ENCODE measurements at places on chromosomes 13 and 19.

GRCh38 chr19:23972161-23972560 lies 57.5 kb downstream of the ZNF726 start:
- no peak for DNase-seq

DNA sequence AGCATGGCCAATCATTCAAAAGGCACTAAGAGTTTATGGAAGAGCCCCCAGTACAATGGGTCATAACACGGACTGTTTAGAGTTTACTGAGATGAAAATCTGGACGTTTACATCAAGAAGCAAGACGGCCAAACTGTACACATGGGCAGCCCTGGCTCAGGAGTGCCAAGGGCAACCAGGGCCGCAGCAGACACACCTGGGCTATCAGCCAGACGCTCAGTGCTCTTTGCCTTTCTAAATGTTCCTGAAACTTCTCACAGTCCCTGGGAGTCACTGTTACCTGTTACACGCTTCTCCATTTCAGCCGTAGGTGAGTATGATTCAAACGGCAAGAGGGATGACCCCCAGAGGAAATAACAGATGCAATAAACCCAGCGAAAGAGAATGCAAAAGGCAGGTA lies 64.5 kb downstream of the ABCC4 start:
- DNase-seq, result no peak

- DNase-seq, result no peak
Observed at GRCh38 chr13:36848199-36848982, 29.4 kb downstream of the RFXAP start.

GRCh38 chr13:97289514-97290298 lies 67.6 kb downstream of the MBNL2 start:
- no peak for DNase-seq

GRCh38 chr13:45695198-45695730 lies 6.9 kb upstream of the CBY2 start:
- no peak for DNase-seq

DNA sequence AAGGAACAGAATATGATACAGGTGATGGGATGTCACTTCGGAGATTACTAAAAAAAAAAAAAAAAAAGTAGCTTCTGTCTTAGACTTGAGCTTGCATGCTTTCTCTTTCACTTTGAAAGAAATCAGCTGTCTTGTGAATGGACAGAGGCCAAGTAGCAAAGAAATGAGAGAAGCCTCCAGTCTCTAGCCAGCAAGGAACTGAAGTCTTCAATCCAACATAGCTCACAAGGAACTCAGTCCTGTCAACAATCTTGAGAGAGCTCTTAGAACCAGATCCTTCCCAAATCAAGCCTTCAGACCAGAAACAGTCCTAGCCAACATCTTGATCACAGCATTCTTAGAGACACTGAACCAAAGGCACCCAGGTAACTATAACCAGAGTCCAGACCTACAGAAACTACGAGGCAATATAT lies 7.7 kb downstream of the N4BP2L2 start:
- DNase-seq, result no peak

DNA sequence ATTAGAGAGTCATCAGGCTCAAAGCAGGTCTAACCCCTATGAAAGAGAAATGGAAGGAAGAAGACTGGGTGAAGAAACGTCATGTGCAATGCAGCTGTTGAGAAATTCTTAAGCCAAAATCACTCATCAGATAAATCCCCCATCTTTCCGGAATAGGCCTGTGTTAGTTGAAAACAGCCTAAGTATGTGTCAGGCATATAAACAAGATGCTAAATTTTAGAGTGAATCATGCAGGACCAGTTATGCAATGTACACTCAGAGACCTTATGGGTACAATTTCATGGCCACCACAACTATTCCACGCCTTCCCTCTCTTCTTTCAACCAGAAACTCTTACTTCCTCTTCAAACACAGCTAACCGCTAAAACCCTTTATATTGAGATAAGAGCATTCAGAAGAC lies 717.7 kb upstream of the ATXN8OS start:
- DNase-seq, result no peak

DNA sequence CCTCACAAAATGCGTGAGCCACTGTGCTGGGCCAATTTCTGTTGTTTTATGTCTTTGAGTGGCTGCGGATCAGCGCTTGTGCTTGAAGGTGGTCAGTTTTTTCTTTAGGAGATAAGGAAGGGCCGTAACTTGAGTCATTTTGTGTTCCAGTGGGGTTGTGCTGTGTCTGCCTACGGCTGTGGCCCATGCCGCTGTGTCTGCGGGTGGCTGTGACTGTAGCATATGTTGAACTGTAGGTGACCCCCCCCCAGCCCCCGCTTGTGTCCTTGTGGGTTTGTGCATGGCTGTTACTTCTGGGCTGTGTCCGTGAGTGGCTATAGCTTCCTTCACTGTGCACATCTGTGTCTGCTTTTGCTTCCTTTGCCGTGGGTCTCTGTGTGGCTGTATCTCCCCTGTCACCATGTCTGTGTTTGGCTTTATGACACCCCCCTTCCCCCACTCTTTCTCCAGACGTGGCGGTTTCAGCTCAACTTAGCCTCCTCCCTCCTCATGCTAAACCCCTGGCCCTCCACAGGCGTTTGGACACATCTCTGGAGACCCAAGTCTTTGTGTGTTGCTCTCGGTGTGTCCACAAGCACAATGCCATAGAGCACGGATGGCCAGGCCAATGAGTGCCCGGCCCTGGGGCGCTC lies 675 bp downstream of the PPP1R14A start:
- DNase-seq, result no peak

- DNase-seq, result peak; percentile 35
Observed at GRCh38 chr13:109307027-109307426, 479.4 kb downstream of the IRS2 start.

- no peak for DNase-seq
Observed at GRCh38 chr13:27170221-27170515, 1.4 kb downstream of the USP12 start.

DNA sequence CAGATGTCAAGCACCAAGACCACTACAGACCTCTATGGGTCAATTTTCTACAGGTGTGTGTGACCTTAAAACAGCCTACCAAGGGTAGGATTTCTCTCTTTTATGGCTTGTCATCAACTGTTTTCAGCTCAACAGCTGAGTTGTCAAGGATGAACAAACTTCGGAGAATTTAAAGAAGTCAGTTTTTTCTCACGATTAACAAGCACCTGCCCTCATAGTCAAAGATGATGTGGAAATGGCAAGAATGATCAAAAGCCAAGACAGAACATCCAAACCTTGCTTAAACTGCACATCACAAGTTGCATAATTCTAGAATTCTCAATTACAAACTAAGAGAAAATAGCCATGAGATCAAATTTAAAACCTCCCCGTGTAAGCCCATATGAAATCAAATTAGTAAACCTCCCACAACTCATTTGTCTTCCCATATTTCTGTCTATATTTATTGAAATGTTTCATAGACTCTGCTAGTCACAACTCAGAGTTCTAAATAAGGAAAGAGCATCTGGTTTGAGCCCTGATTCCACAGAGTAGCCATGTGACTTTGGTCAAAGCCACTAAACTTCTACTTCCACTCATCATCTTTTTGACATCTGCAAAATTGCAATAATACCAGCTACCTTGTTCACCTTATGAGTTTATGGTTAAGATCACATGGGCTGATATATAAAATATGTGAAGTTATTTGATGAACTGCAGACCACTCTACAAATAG lies 521.5 kb upstream of the HTR2A start:
- no peak for DNase-seq

DNA sequence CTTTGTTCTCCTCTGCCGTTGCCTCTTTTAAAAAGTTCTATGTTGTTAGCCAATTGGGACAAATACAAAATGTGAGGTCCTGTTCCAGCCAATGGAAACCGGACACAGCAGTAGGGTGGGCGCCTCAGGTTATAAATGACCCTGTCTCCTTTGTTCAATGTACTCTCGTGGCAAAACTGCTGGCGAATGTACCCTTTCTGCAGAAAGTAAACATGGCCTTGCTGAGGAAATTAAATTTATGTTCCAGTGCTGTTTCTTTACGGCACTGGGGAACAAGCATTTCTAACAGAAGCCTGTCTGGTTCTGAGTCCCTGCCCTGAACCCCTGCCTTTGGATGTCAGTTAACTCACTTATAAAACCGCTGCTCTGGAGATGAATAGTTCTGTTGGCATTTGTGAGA lies 140.7 kb downstream of the PCCA start:
- DNase-seq, result no peak

DNA sequence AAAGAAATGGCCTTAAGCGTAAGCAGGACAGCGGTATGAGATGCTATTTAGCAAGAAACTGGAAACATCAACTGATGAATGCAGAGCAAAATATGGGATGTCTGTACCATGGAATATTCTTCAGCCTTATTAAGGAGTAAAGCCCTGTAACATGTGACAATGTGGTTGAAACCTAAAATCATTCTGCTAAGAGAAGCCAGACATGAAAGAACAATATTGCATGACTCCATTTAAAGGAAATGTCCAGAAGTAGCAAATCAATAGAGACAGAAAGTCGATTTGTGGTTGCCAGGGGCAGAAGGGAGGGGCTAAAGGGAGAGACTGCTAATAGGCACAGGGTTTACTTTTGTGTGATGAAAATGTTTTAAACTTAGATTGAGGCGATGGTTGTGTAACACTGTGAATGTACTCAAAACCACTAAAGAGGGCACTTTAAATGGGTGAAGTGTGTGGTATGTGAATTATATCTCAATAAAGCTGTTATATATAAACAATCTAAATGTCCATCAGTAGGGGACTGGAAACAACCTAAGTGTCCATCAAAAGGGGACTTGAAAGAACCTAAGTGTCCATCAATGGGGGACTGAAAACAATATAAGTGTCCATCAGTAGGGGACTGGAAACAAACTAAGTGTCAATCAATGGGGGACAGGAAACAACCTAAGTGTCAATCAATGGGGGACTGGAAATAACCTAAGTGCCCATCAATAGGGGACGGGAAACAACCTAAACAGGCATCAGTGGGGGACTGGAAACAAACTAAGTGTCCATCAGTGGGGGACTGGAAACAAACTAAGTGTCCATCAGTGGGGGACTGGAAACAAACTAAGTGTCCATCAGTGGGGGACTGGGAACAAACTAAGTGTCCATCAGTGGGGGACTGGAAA lies 45.4 kb downstream of the CCL25 start:
- DNase-seq, result no peak

- no peak for DNase-seq
Observed at GRCh38 chr13:51267622-51268021, 45.4 kb downstream of the FAM124A start.

GRCh38 chr13:96181911-96182310 lies 92.0 kb downstream of the HS6ST3 start:
- DNase-seq, result no peak

GRCh38 chr13:113400621-113401451 lies 36.9 kb upstream of the GRTP1 start:
- peak; percentile 84 for DNase-seq

DNA sequence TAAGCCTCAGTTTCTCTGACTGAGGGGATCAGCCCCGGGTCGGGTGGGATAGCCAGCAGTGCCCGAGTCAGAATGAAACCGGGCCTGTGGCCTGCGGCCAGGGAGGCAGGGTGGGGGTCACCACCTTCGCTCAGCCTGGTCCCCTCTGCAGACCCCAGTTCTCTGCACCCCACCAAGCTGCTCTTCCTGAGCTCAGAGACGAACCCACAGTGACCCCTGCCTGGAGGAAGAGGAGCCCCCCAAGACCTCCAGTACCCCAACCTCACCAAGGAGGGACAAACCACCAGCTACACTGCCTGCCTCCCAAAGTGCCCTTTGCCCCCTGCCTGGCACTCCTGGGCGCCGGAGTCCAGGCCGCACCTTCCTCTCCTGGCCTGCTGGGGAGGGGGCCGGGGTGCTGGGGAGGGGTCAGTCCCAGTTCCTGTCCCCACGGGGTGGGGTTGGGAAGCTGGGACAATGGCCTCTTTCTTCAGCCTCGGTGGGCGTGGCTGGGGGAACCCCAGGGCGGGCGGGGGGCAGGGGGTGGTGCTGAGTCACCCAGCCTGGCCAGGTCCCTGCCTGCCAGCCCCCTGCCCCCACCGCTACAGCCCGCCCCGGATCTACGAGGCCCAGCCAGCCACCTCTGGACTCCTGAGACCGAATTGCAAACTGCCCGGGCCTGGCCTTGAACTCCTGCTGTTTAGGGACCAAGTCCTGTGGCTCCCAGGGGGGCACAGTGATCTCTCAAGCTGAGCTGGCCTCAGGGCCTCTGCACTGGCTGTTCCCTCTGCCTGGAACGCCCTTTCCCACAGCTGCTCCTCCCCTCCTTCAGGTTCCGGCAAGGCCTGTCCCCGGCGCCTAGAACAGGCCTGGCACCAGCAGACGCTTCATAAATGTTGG lies 14.3 kb downstream of the ZBTB7A start:
- no peak for DNase-seq

DNA sequence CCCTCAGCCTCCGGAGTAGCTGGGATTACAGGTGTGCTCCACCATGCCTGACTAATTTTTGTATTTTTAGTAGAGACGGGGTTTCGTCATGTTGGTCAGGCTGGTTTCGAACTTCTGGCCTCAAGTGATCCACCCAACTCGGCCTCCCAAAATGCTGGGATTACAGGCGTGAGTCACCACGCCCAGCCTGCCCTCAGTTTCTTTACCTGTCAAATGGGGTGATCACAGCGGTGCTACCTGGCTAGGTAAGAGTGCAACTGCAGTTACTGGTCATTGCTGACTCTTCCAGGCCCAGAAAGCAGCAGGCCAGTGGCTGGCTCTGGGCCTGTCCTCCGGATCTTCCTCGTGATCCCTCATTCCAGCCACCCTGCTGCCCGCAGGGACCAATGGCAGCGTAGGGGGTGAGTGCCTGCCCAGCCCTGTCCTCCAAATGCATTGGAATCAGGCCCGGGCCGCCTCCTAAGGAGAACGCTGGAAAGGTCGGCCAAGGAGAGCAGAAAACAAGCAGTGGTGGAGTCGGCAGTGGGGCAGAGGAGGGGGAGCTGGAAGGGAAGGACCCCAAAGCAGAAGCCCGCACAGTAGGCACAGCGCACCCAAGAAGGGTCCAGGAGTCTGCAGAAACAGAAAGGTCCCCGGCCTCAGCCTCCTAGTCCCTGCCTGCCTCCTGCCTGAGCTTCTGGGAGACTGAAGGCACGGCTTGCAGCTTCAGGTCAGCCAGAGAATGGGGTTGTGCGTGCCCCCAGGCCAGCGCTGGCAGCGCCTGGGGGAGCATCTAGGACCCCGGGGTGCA lies 1.8 kb upstream of the SLC27A1 start:
- DNase-seq, result no peak

DNA sequence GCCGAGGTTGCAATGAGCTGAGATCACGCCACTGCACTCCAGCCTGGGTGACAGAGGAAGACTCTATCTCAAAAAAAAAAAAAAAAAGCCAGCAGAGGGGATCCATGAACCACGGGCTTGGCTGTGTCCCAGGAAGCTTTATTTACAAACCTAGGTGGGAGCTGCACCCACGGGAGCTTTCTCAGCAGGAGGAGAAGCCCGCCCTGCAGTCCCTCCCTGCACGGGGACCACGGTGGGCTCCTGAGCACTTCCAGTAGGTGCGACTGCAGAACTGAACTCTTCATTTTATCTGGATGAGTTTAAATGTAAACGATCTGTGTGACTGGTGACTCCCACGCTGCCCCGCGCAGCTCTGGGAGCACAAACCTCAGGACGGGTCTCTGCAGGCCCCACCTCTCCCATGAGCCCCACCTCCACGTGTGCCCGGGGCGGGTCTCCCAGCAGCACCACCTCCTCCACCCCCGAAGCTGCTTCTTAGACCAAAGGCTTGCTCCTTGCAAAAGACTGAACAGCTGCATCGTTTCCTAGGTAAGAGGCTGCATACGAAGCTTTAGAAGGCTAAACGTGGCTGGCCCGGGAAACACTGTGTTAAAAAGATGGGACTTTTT lies 66.4 kb downstream of the SPACA7 start:
- DNase-seq, result no peak

- DNase-seq, result no peak
Observed at GRCh38 chr19:41936416-41936850, 8.2 kb upstream of the ERFL start.
